T-helper 9 cell (primary cell): ENCODE measurements at places on chromosomes 3 and 15.
A peak's percentile ranks its signal among the peaks of the same experiment; 100 is the strongest.

GRCh38 chr3:144104186-144104585 is 132.6 kb downstream of the DIPK2A start:
- no peak for DNase-seq

DNA sequence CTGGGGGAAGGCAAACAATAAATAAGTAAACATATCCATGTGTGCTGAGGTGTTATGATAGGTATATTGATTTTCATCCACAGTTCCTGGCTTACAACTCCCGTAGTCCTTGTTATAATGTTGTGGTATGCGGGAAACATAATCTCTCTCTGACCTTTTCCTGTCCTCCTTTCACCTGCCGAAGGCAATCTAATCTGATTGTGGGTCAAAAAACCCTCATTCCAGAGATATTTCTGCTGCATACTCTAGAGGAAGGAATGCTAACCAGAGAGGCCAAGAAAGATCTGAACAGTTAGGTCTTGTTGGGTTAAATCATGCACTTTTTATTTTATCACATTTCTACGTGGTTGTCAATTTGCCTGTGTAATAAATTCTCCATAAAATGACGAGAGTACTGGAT is 383.6 kb upstream of the SEMA6D start:
- no peak for DNase-seq

DNA sequence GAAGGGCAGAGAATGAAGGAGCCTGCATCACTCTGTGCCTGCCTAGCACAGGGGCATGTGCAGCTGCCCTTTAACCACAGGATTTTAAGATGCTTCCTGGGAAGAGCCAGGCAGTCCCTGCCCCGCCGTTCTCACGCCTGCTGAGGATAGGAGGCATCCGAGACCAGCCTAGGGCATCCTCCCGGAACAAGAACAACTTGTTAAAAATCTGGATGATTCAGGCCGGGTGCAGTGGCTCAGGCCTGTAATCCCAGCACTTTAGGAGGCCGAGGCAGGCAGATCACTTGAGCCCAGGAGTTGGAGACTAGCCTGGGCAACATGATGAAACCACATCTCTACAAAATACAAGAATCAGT is 15.2 kb downstream of the NRROS start:
- DNase-seq, result no peak

- DNase-seq, result peak; percentile 36
These were observed 77.8 kb downstream of the NBEAL2 start for GRCh38 chr3:47057212-47057671.
